ENCODE measurements at places on chromosomes 11 and 22.

- no peak for DNase-seq
These were observed 129.2 kb upstream of the LMO1 start for GRCh38 chr11:8392886-8393285.

DNA sequence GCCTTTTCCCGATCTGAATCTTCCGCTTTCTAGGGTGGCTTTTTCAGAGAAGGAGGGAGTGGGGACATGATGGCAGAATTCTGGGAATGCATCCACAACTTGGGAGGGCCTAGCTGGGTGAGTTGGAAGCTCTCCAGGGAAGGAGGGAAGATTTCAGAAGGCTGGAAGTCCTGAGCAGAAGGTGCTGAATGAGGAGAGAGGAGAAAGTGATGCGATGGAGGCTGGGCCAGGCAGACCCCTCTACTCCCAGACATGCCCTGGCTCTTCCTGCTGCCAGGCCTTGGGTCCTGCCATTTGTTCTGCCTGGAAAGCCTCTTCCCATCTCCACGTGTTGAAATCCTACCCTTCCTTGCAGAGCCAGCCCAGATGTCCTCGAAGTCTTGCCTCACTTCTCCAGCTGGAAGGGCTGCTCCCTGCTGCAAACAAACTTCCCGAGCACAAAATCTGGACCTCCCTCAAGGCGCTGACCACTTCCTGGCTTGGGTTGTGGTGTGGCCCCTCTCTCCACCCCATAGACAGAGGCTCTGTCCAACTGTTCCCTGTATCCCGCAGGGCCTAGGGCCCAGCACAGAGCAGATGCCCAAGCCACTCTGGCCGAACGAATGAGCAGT, 16.8 kb downstream of the LRRC32 start:
- no peak for DNase-seq

DNA sequence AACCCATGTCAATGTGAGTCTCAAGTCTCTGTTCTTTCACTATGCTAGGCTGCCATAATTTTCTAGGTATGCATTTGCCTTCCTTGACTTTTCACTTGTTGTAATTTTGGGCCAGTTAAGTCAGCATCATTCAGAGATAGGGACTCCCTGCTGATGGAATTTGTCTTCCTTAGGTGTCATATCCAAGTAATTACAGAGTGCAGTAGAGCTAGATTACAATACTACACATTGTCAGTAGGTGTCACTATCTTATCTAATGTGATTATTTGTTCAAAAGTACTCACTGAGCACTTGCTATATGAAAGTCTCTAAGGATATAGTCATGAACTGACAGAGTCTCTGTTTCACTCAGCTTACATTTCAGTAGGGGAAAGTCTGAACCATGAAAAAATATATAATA, 25.0 kb upstream of the SYN3 start:
- DNase-seq = no peak

DNA sequence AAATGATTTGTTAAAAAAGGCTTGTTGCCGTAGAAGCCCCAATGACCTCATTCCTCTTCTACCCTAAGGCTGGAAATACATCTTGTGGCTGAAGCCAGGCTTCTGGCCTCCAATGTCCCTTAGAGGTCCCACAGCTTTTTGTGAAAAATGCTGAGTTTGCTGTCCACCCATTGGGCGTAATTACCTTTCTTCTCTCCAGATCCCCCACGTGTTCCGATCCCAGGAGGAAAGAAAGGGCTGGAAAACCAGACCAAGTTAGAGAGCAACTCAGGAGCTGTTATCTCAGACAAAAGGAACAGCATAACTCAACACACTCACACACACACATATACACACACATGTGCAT, 154.2 kb downstream of the MIAT start:
- DNase-seq = no peak

DNA sequence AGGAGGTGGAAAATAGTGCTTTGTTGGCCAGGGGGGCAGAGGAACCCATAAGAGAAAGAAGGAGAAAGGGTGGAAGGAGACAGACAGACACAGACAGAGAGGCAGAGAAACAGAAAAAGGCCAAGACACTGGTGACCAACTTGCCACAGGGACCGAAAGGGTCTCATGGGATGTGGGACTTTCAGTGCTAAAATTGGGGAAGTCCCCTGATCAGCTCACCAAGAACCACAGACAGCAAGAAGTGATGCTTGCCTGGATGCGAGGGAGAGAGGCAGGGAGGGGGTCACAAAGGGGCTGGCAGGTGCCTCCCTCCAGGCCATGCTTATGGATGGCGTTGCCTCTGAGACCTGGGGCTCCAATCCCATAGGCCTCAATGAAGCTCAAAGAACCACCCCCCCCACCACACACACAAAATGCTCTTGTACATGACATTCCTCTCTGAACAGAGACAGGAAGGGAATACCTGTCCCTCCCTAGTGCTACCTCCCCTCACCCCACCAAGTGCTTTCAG, 413.4 kb downstream of the MN1 start:
- DNase-seq = no peak

GRCh38 chr11:74520927-74521665, 27.6 kb upstream of the LIPT2 start:
- DNase-seq = no peak

DNA sequence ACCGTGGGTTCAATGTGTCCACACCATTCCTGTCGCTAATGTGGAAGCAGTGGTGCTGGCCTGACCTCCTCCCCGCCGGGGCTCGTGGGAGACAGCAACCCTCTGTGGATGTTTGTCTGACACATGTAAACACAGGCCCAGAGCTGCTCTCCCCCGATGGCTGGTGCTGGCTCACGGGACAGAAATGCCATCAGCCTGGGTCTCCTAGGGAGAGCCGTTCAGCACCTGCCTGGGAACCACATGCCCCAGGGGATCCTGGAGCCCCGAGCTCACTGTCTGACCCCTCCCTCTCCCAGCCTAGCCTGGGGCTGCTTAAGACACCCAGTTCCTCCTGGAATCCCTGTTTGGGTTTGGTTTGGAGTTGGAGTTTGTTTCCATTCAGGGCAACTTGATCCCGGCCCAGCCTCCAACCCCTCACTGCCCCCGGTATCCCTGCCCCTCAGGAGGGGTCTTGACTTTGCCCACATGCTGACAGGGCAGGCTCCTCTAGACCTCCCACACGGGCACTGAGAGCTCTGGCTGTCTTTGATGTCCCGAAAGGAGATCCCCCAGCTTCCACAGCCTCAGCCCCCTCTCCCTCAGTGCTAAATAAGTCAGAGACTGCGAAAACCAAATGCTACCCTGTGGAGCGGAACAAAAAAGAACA, 50.9 kb upstream of the WNT11 start:
- no peak for DNase-seq

DNA sequence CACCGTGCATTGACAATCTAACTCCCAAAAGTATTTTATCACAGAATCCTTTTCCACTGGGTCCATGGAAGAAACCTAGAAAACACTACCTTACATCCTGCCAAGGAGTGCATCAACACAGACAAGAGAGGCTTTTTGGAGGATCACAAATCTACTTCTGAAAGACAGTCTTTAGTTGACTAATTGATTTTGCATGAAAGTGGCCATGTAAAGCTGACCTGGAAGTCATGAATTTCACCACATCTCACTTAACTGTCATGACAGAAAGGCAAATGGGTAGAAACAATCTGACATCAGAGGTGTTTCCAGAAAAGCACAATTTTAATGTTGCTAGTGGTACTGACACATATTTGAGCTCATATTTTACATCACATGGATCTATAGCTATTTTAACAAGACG, 101.6 kb downstream of the FAM76B start:
- no peak for DNase-seq

DNA sequence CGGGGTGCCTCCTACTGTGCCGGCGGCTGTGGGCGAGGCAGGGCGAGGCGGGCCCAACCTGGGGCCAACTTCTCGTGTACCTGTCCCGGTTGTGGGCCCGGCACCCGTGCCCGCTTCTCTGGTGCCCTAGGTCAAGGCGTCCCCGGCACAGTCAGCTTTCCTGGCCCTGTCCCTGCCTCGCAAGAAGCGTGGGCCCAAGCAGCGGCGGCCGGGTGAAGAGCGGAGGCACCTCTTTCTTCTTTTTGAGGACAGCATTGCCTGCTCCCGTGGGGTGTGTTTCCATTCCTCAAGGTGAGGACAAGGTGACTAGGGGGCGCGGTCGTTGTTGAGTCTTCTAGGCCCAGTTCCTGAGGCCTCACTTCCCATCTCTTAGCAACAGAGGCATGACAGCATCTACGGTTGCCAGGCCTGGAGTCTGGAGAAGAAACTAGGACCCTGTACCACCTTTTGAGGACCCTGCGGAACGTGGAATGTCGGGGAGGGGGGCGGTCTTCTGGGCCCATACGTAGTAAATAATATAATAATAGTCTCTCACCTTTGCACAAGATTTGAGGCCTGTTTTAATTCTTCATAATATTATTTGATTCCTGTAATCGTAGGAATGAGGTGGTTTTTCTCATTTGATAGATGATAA, 418 bp downstream of the ACO2 start:
- DNase-seq = no peak

DNA sequence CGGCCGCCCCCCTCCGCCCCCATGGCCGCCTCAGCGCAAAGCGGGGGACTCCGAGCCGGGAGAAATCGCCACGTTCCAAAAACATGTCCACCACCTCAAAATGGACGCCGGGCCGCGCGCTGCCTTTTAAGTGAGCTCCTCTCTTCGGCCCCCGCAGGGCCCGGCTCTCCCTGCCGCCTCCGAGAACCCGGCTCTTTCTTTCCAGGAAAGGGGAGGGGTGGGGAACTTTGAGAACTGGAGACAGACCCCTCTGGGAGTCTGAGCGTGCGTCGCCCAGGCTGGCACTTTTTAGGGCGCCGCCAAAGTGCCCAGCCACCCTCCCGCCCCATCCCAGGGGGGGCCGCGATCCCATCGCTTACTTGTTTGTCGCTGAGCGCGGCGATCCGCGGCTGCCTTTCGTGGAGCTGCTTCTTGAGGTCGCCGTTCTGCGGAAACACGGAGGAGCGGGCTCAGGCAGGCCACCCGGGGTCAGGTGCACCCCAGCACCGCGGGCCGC, 1.6 kb downstream of the PHF21B start:
- no peak for DNase-seq

DNA sequence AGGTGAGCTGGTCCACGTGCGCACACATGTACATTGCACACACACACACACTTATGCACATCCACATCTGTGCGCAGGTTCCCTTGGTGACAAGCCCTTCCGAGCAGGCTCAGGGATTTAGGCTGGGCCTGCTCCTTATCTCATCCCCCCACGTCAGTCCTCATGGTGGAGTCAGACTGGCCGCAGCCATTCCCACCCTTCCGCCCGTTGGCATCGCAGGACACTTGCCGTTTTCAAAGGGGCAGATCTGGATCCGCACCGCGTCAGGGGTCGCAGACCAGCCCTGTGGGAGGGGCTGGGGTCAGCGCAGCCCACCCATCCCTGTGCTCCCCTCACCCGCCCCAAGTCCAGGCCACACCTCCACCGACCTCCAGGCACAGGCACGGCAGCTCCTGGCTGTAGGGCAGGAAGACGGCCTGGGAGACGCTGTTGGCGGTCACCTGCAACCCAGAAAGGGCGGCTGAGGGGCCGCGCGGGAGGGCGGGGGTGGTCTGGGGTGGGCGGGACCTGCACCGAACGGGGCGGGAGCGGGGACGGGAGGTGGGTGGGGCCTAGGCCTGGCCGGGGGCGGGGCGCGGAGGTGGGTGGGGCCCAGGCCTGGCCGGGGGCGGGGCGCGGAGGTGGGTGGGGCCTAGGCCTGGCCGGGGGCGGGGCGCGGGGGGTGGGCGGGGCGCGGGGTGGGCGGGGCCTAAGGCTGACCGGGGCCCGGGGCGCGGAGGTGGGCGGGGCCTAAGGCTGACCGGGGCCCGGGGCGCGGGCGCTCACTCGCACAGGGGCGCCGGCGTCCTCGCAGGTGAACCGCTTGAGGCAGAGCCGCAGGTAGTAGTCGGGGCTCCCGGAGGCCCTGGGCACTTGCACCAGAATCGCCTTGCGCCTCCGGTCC, 13.3 kb downstream of the IL17REL start:
- no peak for DNase-seq

GRCh38 chr11:121415856-121416255, 36.3 kb upstream of the SORL1 start:
- DNase-seq = no peak

DNA sequence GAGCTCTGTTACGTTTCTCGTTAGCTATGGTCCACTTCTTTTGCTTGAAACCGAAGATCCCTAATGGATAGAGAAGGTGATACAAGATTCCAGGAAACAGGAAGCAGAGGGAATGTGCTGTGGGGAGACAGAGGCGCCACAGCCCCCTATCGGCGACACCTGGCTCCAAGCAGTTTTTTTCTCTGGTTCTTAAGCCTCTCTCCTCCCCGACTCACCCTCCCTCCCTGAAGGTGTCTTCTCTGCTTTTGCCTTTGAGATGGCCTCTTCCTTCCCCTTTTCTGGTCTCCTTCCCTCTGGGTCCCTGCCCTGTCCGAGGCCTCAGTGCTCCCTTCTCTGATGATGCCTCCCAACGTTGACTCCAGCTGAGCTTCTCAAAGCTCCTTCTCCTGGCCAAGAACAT, 14.2 kb upstream of the APOBEC3A start:
- no peak for DNase-seq

- no peak for DNase-seq
These were observed 7.9 kb upstream of the C1QTNF6 start for GRCh38 chr22:37195921-37196320.

All from NCI-H774 (cell line).